Stimulated activated CD8-positive, alpha-beta memory T cell treated with anti-CD3 and anti-CD28 coated beads, Interleukin-12 subunit alpha, Interleukin-12 subunit beta, amount 100 ng/mL, for 4 hours (primary cell): ENCODE measurements at places on chromosomes 1 and 21.

- no peak for DNase-seq
These were observed 146.0 kb upstream of the COL6A1 start for GRCh38 chr21:45835301-45836267.

- no peak for DNase-seq
These were observed 69.7 kb upstream of the IPO9 start for GRCh38 chr1:201759194-201759815.

DNA sequence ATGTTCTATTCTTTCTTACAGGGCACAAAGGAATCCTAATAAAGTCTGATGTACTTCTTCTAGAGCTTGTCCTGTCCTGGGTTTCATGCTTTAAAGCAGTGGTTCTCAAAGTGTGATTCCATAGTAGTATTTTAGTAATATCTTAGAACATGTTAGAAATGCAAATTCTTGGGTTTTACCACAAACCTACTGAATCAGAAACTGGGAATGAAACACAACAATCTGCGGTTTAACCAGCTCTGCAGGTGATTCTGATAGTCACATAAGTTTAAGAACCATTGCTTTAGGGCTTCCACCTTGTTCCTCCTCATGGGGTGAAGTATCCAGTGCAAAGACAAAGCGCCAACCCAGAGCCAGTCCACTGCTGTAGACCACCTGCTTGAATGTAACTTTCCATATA lies 41.1 kb downstream of the NGF start:
- DNase-seq, result no peak

DNA sequence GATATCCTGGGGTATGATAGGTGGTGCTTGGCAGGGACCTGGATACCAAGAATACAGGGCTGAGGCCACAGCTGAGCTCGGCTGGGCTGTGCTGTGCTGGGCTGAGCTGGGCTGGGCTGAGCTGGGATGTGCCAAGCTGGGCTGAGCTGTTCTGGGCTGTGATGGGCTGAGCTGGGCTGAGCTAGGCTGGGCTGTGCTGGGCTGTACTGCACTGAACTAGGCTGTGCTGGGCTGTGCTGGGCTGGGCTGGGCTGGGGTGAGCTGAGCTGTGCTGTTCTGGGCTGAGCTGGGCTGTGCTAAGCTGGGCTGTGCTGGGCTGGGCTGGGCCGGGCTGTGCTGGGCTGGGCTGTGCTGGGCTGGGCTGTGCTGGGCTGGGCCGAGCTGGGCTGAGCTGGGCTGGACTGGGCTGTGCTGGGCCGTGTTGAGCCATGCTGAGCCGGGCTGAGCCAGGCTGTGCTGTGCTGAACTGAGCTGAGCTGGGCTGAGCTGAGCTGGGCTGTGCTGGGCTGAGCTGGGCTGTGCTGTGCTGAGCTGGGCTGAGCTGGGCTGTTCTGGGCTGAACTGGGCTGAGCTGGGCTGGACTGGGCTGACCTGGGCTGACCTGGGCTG lies 94.7 kb upstream of the ACTRT2 start:
- DNase-seq, result no peak

- no peak for DNase-seq
These were observed 1.5 kb upstream of the SYDE2 start for GRCh38 chr1:85202092-85202863.

GRCh38 chr1:157288006-157288405 lies 149.8 kb upstream of the ETV3 start:
- DNase-seq, result no peak

GRCh38 chr1:85607126-85607920 lies 26.8 kb downstream of the CCN1 start:
- DNase-seq, result no peak

- DNase-seq, result no peak
These were observed 76.3 kb downstream of the LRRC53 start for GRCh38 chr1:74436078-74436477.

GRCh38 chr1:225808136-225808535 lies 1.8 kb upstream of the EPHX1 start:
- DNase-seq, result no peak

DNA sequence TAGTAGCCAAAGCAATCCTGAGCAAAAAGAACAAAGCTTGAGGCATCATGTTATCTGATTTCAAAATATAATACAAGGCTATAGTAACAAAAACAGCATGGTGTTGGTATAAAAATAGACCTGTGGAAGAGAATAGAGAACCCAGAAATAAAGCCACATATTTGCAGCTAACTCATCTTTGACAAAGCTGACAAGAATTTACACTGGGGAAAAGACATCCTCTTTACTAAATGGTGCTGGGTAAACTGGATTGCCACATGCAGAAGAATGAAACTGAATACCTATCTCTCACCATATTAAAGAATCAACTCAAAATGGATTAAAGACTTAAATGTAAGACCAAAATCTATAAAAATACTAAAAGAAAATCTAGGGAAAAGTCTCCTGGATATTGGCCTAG lies 59.5 kb upstream of the CD55 start:
- DNase-seq, result no peak

- no peak for DNase-seq
These were observed 2.4 kb downstream of the PFKFB2 start for GRCh38 chr1:207055386-207056001.

DNA sequence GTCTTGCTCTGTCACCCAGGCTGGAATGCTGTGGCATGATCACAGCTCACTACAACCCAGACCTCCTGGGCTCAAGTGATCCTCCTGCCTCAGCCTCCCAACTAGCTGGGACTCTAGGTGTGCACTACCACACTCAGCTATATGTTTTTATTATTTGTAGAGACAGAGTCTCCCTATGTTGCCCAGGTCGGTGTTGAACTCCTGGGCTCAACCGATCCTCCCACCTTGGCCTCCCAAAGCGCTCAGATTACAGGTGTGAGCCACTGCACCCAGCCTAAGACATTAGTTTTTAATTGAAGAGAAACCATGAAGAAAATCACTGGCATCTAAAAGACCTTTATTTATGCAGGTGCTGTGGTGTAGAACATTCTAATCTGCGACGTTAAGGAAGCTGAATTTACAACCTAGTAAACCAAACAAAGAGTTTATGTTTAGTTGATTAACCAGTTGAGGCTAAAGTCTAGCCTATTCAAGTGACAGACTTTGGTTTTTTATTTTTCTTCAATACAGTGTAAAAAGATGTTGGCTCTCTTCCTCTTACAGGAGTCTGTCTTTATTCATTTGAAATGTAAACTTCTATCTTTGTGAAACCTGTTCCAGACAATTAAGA lies 52.5 kb upstream of the NBL1 start:
- no peak for DNase-seq

- DNase-seq, result no peak
These were observed 168.5 kb upstream of the ZC3H12A start for GRCh38 chr1:37305841-37306240.

GRCh38 chr1:42938645-42939615 lies 19.7 kb downstream of the SLC2A1 start:
- no peak for DNase-seq

DNA sequence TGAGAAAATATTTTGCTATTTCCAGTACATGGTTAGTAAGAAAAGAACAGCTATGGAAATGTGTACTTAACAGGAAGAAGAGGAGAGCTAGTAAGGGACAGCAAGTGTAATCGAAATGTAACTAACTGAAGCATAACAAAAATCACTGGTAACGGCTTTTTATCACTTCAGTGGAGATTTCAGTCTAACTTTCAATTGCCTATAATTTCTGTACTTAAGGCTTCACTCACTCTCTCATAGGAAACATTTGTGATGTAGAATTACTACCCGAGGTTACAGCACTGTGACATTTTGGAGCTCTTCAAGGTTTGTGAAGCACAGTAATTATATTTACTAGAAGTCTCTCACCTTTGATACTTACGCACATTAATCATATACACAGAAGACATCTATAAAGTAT lies 1119.1 kb downstream of the AMY1C start:
- no peak for DNase-seq

- DNase-seq, result no peak
These were observed 124.4 kb upstream of the NFIA start for GRCh38 chr1:60958001-60958400.

DNA sequence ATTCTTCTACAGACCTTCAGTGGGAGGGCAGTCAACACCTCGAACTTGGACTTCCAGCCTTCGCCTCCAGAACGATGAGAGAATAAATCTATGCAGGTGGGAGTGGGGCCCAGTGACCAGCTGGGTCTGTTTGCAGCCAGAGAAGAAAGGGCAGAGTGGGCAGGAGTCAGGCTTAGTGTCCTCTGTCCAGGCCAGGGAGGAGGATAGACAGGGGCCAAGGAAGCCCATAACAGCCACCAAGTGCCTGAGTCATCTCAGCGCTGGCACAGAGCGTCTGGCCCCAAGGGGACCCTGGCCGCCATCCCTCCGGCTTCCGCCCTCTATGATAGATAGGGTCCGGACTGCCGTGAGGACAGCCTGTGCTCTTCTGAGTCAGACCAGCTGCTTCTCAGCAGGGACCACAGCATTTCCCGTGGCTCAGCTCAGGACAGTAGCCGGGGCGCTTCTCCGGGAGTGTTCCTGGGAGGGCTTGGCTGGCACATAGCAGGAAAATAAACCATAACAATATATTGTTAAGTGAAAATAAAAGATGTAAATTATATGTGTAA lies 133.1 kb upstream of the C1orf174 start:
- DNase-seq, result no peak

- no peak for DNase-seq
These were observed 7.4 kb downstream of the SLC26A9 start for GRCh38 chr1:205935869-205936268.

DNA sequence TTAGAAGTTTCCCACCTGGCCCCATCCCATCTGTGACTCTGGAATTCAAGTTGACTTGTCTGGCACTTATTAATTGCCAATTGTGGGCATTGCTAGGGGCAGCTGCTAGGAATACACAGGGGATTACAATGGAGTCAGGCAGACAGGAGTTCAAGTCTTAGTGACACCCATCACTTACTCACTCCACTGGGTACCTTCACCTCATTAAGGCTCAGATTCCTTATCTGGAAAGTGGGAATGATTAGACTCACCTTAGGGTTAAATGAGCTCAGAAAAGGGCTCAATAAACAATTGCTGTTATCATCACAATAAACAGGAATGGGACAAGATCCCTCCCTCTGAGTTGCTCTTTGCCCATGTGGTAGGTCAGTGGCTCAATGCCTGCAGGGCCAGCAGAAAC lies 18.2 kb downstream of the GRIK3 start:
- DNase-seq, result no peak

- DNase-seq, result no peak
These were observed at the start of gene C1orf94 for GRCh38 chr1:34176830-34177603. Gene C1orf94 (plus strand): TSS chr1:34176907. CDS start chr1:34177790, 883 bp downstream.

DNA sequence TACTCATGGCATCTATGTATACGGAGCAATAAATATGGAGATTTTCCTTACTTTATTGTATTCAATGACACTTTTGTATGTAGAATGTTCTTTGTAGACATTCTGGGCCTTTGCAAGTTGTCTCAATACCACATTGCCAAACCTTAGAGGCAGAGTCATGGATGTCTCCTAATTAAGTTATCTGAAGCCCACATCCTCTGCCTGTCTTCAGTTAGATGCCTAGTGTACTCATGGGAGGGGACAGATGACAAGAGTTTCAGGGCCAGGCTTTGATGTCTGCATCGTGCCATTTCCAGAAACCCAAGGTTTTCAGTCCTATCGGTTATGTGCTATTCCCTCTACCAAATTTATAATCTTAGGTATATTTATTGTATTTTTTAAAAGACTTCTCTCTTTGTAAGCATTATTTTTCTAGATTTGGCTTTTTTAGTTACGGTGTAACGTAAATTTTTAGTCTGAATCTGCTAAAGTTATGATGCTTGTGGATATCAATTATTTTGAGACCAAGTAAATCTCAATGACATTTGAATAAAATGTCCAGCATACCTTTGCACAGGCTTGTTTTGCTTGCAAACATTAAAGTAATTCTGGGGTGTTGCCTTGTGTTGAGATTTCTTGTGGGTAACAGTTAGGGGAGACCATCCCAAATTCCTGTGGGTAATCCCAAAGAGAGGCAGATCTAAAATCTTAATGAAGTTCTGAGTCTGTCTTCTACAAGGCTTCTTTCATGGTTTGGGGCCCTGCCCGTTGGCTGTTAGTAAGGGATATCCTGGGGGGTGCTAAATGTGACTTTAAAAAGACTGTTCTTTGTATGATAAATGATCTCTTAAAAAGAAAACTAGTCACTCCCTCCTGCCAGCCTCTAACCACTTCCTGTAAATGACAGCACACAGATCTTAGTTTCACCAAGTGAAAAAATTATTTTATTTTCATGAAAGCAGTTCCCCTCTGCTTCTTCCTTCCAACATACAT lies 8.0 kb upstream of the MACF1 start:
- DNase-seq, result peak; percentile 27

DNA sequence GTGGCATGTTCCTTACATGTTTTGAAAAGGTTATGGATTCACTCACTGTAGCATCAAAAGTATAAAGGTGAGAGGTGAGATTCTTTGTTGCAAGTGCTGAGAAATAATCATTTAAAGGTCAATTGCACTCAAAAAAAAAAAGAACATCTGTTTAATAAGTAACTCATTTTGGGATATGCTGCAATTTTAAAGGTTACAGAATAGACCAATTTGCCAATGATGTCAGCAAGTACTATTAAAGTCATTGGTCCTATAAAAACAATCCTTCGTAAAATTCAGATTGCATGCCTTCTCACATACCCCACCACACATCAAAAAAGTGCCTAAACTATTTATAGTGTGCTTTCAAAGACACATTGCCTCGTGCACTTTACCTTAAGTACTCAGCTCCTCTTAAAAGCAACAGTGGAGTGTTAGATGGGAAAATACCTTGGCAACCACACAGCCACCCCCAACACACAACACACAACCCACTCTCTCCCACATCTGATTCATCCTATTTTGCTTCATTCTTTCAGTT lies 218.2 kb upstream of the ADGRL2 start:
- no peak for DNase-seq

DNA sequence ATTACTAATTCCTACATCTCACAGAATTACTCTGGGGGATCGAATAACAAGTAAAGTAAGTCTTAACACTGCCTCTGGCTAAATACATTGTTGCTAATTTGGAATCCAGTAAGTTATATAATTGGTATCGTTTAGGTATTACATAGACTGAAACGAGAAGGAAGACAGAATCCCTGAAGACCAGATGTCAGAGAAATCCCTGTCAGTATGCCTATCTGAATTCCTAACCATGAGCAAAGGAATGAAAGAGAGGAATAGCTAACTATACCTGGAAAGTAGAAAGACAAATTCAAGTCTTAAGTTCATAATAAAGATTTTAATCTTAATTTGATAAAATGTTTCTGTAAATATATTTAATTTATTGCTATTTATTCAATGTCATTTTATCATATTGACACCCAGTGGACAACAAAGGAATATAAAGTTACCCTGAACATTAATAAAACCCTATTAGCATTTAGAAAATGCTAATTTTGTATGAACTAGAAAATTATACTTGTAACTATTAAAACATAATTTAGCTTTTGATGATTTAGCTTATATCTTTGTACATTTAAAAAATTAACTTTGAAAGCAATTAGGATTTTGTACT lies 11.4 kb downstream of the DEPDC1 start:
- no peak for DNase-seq
